GM23248 (cell line): ENCODE measurements at places on chromosomes 4 and X. TPM values are rescaled to one million over a fixed set of nuclear protein-coding genes. Genes with fewer than 3 reads are reported as not detected.

GRCh38 chr4:106869551-106869950 lies 166.6 kb downstream of the DKK2 start:
- DNase-seq, result peak; percentile 86

- DNase-seq, result no peak
Measured at GRCh38 chr4:53487766-53488165, 103.5 kb downstream of the LNX1 start.

GRCh38 chr4:109156356-109156755 lies 146.1 kb downstream of the COL25A1 start:
- peak; percentile 4 for DNase-seq

DNA sequence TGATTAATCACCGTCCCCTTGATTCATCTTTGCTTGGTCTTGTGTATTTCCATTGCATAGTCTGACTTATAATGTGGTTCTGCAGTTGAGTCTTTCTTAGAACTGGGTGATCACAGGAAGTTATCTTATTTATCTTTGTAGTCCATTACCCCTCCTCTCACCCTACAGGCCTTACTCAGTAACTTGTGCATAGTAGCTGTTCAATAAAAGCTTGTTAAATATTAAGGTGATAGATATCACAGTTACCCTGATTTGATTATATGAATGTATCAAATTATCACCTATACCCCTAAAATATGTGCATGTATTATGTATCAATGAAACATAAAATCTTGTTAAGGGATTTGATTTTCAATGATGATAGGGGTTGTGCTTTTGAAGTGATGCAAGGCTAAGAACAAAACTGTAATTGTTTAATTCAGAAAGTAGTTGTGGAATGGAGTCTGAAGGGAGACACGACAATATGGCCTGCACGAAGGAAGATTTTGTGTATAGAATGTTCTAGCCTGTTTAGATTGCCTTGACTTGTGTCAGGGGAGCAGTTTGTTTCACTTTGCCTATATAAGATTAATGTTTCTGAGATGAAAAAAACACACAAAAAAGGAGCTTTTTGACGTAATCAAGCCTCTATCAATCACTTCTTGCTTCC lies 132.4 kb upstream of the LIMCH1 start:
- DNase-seq, result no peak

GRCh38 chr4:176902710-176903323 lies 110.1 kb upstream of the VEGFC start:
- peak; percentile 92 for DNase-seq

GRCh38 chrX:136159611-136160025 lies 12.3 kb downstream of the FHL1 start:
- DNase-seq, result no peak

GRCh38 chr4:21664355-21664754 lies 284.2 kb downstream of the KCNIP4 start:
- no peak for DNase-seq

- DNase-seq, result no peak
Measured at GRCh38 chr4:23921447-23921845, 31.6 kb upstream of the PPARGC1A start.

GRCh38 chrX:49079489-49080428 lies at the start of gene WDR45:
TSS of gene WDR45 (minus strand) at chrX:49079887. CDS start at chrX:49078095, 1,792 bp downstream.
- peak; percentile 86 for DNase-seq

GRCh38 chrX:31260351-31260750 lies 188.5 kb upstream of the FTHL17 start:
- DNase-seq, result no peak

DNA sequence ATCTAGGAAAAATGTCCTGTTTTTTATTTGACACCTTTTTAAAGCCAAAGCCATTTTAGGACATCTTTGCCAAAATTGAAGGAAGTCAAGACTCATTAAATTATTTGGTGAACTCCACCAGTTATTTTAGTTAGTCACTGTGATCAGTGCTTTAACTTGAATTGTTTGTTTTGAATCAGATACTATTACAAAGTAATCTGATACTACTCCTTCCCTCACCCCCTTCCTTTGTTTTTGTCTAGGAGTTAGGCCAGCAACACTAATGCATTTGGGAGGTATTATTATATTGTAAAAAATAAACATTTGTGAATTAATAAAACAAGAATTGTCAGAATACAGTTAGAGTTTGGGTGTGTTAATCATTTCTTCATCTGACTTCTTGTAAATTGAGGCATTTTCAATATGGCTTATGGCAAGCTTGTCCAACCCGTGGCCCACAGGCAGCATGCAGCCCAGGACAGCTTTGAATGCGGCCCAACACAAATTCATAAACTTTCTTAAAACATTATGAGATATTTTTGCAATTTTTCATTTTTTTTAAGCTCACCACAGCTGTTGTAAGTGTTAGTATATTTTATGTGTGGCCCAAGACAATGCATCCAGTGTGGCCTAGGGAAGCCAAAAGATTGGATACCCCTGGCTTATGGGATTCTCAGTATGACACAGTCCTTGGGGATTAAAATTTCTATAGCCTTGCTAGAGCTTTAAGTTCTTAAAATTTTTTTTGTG lies 182.2 kb downstream of the BMPR1B start:
- no peak for DNase-seq

DNA sequence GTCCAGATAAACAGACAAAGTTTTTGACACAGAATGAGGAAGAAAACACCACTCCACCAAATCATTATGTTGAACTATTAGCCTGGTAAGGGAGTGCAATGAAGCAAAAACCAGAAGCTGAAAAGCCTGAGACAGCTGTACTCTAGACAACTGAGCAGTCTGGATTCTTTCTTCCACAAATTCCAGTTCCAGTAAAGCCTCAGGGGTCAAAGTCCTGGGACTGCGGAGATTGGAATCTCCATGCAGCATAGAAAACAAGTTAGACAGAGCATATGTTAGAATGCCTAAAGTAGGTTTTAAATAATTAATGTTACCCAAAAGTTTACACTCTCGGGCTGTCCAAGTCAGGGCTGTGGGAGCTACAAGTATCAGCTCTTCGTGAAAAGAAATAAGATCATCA lies 263.2 kb downstream of the TECRL start:
- DNase-seq, result no peak

GRCh38 chr4:140952717-140953116 lies 180.6 kb downstream of the RNF150 start:
- peak; percentile 67 for DNase-seq

- DNase-seq, result no peak
Measured at GRCh38 chr4:54032558-54033135, 31.8 kb downstream of the CHIC2 start.

DNA sequence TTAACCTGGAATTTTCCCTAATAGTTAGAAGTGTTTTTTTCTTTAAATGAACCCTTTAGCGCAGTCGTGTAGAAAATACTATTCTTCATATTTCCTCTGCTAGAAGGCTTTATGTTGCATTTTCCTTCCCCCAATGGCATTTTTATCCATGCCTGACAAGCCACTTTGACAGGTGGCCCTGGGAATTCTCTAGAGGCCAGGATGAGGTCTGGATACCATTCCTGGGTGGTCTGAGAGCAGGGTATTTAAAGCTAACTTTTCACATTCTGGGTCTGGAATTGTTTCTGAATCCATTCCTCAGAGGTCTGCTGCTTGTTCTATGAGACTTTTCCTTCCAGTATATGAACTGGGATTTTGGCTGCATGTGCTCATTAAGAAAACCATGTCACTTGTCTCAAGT lies 31.2 kb upstream of the PDGFRA start:
- DNase-seq, result no peak

GRCh38 chr4:36374836-36375511 lies 93.6 kb downstream of the DTHD1 start:
- DNase-seq, result no peak

CCNA2 gene
- 45.3 and 47.7 TPM in 2 replicates for total RNA-seq

CACNA1F gene
- not detected in 2 replicates for total RNA-seq

SLC49A3 gene
- total RNA-seq, result 9.1 and 12.5 TPM in 2 replicates

FAM53A gene
- 3.8 and 15.3 TPM in 2 replicates for total RNA-seq

TACR3 gene
- total RNA-seq, result not detected in 2 replicates

GYPB gene
- not detected in 2 replicates for total RNA-seq

OPHN1 gene
- total RNA-seq, result 4.5 and 5.3 TPM in 2 replicates
